ENCODE measurements at places on chromosomes 3 and 15. TPM values are rescaled to one million over a fixed set of nuclear protein-coding genes. Genes with fewer than 3 reads are reported as not detected.

DNA sequence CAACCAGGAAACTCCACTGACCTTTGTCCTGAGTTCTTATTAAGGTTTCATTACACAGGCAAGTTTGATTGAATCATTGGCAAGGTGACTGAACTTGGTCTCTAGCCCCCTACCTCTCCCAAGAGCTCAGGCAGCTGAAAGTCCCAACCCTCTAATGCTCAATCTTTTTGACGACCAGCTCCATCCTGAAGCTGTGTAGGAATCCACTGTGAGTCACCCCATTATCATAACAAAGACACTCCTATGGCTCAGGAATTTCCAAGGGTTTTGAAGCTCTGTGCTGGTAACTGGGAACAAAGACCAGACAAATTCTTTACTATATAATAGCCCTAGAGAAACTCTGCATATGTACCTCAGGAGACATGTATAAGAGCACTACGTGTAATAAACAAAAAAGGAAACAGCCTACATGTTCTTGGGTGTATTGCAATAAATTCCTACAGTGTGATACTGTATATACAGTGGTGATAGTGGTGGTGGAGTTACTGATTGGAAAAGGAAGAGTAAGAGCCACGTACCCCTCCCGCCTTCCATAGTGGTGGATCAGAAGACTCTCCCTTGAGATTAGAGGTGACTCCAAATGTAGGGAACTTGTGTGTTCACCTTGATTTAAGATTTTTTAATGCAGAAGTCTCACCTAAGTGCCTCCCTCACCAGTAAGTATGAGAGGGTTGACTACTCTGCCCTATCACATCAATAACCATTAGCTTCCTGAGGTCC is 116.6 kb downstream of the ST8SIA2 start:
- DNase-seq: no peak
- no peak overlapping the region for H3K4me3 ChIP-seq
- H3K36me3 ChIP-seq: no peaks in the 10 kb centered on the region
- no peak overlapping the region for H3K27ac ChIP-seq

Gene KBTBD13
- total RNA-seq: not detected

- no peak overlapping the region for H3K4me3 ChIP-seq
- H3K27me3 ChIP-seq: peaks cover 4% of the 10 kb centered on the region
- H3K36me3 ChIP-seq: no peaks in the 10 kb centered on the region
- no peak overlapping the region for H3K27ac ChIP-seq
- no peak for DNase-seq
These were observed 9.5 kb upstream of the CCDC80 start for GRCh38 chr3:112650482-112650881.

DNA sequence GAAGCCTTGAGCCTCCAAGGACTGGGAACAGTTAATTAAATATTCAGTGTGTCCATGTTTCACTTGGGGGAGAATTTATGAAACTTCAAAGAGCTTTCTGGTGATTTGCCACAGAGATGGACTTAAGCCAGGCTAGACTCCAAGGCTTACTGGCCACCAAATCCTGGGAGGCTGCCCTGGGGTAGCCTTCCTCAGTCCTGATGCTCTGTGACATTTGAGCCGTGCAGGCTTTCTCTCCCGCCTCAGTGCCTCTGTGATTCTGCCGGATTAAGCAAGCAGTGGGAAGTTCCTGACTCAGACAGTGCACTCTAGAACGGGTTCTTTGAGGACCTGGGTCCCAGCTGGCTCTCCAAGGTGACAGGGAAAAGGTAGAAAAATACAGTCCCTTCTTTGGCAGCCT is 314.7 kb upstream of the ICE2 start:
- peaks cover 23% of the 10 kb centered on the region for H3K36me3 ChIP-seq
- no peak overlapping the region for H3K4me3 ChIP-seq
- peaks cover 46% of the 10 kb centered on the region for H3K4me1 ChIP-seq
- no peak for DNase-seq
- H3K27ac ChIP-seq: no peak overlapping the region
